ENCODE measurements at places on chromosomes 13 and 19.

DNA sequence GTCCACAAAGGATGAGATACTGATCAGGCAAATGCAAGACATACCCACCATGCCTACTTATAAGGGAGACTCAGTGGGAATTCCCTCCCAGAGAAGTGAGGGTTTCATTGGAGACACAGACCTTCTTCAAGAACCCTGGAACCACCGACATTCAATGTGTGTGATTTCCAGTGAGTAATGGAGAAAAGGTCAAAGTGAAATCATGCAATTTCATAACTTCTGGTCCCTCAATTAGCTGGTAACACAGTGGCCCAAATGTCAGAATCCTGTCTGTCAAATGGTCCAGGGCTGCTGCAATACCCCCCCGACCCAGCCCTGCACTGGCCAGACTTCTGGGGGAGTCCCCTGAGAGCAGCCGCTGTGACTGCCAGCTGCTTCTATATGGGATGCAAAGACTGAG, 4.7 kb upstream of the METTL21C start:
- no peak for DNase-seq

DNA sequence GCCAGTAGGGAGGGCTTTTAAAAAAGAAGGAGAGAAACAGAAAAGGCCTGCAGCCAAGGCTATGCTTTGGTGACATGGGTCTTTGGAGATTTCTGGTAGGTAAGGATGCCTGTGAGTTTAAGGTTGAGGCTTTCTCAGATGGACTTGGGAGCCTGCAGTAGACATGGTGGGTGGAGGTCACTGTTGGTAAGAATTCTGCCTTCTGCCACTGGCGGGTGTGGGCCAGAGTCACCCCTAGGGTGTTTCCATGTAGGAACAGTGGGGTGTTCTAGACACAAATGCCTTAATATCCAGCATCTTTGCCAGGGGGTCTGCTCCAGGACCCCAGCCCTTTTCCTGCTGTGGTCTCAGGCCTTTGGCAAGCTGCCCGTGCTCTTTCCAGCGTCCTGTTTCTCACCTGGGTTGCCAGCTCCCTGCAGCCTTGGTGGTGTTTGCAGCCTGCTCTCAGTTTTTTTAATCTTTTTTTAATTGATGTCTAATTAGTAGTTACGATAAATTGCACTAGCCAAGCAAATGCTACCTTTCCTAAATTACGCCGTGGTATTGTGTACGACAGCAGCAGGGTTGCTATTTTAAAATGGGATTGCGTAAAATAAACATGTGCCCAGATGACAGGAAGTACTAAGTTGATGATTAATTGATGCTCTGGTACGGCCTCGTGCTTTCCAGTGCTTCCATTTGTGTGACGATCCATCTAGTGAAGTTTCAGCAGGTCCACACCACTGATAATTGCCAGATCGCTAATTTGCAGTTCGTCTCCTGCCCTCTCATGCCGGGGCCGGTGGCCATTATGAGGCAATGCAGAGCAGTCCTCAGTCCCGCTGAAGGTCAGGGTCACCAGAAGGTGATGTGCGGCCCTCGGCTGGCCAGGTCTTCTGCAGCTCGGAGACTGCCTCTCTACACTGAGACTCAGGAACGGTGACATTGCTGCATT, 35.3 kb upstream of the NPAS1 start:
- DNase-seq: no peak

GRCh38 chr13:96338030-96338429, 248.1 kb downstream of the HS6ST3 start:
- DNase-seq: no peak

DNA sequence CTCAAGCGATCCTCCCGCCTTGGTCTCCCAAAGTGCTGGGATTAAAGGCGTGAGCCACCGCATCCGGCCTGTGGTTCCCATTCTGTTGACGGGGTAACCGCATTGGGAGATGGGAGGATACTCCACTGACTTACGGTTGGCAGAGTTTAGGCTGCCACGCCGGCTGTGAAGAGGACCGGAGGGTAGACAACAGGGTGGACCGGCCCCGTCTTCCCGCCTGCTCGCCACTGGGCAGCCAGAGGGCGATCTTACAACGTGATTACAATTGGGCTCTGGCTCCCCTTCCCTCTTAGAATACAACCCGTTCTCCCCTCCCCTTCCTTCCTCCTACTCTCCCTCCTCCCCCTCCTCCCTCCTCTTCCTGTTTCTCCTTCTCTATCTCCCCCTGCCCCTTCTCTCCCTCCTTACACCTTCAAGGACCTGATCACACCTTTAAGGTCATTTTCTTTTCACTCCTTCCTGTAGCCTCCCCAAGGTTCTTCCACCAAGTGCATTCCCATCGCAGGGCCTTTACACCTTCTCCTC, 957 bp upstream of the CCDC194 start:
- peak; percentile 46 for DNase-seq

DNA sequence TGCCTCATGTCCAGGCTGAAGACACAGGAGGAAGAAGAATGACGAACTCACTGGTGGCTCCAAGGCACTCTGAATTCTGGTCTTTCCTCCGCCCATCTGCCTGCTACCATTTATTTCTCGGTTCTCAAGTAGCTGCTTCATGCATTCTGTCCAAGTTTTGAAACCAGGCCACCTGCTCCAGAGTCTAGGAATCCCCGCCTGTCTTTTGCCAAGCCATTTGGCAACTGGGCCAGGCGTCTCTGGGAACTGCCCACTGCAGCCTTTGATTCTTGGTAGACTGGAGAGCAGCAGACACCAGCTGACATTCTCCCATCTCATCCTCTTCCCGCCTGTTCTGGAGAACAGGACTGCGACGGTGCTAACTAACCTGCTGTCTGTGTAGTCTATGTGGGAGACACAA, 10.8 kb downstream of the SLC35E1 start:
- no peak for DNase-seq

GRCh38 chr13:92390217-92390616, 836.4 kb upstream of the GPC6 start:
- DNase-seq: no peak

GRCh38 chr19:15469513-15470297, 5.4 kb upstream of the RASAL3 start:
- DNase-seq: no peak

DNA sequence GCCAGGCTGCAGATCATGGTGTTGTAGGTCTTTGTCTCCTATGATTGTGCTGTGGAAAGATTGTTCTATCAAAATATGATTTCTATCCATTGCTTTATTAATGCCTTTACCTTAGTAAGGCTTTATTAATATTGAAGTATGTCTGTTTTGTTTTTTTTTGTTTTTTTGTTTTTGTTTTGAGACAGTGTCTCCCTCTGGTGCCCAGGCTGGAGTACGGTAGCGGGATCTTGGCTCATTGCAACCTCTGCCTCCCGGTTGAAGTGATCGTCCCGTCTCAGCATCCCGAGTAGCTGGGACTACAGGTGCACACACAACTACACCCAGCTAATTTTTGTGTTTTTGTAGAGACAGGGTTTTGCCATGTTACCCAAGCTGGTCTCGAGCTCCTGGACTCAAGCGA, 7.7 kb downstream of the IRGC start:
- DNase-seq: no peak

DNA sequence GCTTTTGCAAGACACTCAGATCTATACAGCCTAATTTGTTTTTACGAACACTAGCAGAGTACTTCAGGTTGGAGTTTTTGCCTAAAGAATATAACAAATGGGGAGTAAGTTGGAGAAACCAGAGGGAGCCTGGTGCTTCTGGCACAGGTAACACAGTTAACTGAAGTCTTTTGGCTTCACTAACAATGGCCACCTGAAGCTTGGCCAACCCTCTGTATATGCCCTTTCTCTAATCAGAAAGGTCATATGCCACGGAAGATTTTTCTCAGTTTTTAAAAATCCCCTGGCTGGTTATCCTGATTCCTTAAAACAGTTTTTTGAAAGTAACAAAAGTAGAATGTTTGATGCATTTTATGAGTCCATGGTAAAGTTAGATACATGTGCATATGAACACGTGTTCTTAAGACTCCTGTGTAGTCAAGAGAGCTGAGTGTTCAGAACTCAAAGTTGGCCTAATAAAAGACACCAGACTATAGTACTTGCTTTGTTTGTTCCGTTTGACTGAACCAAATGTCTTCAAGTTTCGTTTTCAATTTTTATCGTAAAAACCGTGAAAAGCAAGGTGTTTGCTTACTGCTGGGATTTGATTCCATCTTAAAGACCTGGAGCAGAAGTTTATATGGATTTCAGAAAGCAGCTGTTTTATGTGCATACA, 137.5 kb downstream of the KCNRG start:
- DNase-seq: no peak

DNA sequence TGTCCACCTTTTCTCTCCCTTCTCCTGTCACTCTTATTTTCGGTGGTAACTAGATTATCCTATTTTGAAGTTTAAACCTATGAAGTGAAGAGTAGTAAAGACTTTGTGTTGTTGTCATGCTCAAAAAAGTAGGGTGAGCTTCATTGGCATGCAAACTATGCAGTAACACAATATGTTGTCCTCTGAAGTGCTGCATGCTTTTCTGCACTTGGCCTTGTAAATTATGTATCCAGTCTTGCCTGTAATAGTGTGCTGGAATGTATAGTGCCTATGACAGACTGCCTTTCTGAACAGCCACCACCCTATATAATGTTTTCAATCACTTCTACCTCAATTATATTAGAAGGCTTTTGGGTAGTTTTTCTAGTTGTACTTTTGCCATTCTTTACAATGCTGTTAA, 1198.2 kb upstream of the PCDH20 start:
- no peak for DNase-seq

GRCh38 chr19:50908336-50908735, 2.9 kb downstream of the KLK4 start:
- no peak for DNase-seq

DNA sequence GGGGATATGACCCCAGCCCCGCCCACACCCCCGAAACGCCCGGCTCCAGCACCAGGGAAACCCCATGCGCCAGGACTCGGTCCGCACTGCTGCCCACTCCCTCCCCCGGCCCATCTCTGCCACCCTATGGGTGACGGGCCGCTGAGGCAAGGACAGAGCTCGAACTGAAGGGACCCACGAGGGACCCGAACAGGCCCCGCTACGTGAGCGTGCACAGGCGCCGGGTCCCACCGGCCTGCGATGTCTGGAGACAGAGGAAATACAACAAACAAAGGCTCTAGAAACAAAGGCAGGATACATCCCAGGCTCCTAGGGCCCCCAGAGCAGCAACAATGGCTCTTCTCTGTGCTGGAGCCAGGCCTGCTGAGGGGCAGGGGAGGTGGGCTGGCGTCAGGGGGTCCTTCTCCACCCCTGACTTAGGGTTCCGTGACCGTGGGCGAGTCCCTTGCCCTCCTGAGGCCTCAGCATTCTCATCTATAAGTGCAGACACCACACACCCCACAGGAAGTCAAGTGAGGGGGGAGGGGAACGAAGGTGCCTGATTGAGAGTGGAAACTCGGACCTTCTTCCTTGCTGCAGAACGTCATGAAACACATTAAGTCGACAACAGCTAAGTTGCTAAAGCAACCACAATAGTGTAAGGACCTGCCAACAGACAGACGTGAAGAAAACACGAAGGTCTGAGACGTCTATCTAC, 3.1 kb downstream of the ABHD17A start:
- peak; percentile 57 for DNase-seq

- DNase-seq: no peak
These were observed 7.4 kb upstream of the SPACA4 start for GRCh38 chr19:48598996-48599700.

- DNase-seq: no peak
These were observed 1.4 kb downstream of the SLC1A5 start for GRCh38 chr19:46787040-46787330.

GRCh38 chr19:35851213-35852028, 883 bp downstream of the NPHS1 start:
- no peak for DNase-seq

DNA sequence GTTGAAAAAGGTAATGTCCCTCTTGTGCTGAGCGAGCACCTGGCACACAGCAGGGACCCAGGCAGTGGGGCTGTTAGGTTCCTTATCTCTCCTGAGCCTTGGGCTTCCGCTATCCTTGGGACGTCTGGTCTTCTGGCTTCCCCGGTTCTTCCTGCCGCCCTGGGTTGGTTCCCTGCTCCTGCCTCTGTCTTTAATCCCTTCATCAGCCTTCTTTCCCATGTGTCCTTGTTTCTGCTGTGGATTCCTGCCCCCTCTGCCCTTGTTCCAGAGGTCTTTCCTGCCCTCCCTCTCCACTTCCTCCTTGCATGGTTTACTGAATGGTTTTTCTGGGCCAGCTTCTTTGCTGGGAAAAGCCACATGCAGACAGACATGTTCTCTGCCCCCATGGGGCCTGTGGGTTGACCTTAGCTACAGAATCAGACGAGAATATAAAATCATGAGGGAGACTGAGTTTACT, 2.6 kb downstream of the EPN1 start:
- DNase-seq: no peak

- no peak for DNase-seq
These were observed 785 bp downstream of the NHLRC3 start for GRCh38 chr13:39039041-39039440.

DNA sequence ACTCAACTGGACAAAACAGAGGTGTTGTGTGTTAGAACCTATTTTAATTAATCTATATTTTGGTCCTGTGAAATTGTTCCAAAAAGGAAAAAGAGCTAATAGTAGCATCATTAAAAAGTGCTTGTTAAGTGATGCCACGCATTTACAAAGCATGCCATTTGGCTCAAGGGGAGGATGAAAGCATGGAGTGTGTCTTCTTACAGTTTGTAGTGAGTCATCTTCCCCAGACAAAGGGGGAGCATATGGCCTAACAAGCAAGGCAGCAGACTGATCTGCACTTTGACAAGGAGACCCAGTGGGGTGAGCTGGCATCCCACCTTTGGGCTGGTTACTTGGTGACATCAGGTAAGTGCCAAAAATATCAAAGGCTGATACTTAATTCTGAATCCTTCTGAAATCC, 297.0 kb downstream of the FGF9 start:
- no peak for DNase-seq

DNA sequence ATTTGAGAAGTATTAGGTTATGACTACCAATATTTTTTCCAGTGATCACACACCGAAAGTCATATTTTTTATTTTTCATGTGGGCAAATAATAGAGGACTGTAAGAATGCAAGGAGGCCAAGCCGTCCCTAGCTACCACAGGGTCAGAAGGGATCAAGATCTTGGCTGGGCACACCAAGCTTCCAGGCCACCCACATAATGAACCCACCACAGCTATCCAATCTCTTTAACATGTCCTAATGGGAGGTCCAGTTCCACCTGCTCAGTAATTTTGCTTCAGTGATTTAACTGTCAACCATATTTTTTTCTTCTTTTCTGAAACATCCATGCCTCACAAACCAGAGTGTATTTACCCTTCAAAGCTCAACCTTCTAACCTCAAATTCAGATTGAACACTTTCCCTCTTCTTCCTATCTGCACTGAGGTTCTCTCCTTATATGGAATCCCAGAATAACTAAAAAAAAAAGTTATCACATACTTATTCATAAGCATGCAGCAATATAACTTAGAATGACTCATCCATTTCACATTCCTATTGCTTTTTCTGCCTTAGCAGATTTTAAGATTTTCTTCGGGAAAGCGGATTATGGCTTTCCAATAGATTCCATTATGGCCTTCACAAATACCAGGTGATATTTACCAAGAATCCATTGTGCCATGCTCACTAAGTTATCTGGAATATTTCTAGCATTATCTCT, 12.2 kb downstream of the ARGLU1 start:
- DNase-seq: no peak

GRCh38 chr13:41495044-41495443, 37.7 kb downstream of the RGCC start:
- DNase-seq: no peak

- DNase-seq: no peak
These were observed 857.1 kb downstream of the GPC5 start for GRCh38 chr13:92255526-92255925.

- no peak for DNase-seq
These were observed 1.3 kb downstream of the POU4F1 start for GRCh38 chr13:78601874-78602560.

All from stimulated activated CD8-positive, alpha-beta memory T cell treated with anti-CD3 and anti-CD28 coated beads, Interleukin-7, amount 100 ng/mL, for 1 hour (primary cell).